ENCODE measurements at places on chromosomes 13 and 19.

GRCh38 chr19:13118424-13119193 lies 545 bp downstream of the NACC1 start:
- no peak for DNase-seq

DNA sequence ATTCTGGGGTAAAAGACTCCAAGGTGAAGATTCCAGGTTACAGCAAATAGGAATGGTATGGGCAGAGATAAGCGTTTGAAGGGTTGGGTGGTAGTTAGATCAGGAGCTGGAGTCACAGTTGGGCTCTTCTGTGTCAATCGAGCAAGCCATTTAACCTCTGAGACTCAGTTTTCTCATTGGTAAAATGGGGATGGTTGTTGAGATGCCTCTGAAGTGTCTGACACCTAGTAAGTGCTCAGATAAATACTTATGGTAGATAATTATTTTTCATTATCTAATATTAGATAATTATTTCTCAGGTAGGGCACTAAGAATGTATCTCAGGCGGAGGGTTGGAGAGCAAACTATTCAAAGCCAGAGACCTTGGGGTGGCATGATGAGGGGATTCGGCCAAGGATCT lies 7.8 kb downstream of the LTBP4 start:
- DNase-seq: no peak

- no peak for DNase-seq
Measured at GRCh38 chr13:95937714-95938320, 115.4 kb downstream of the UGGT2 start.

GRCh38 chr13:48818495-48819356 lies 157.0 kb upstream of the FNDC3A start:
- no peak for DNase-seq

- no peak for DNase-seq
Measured at GRCh38 chr19:44718441-44719261, 19.7 kb downstream of the CEACAM16 start.

DNA sequence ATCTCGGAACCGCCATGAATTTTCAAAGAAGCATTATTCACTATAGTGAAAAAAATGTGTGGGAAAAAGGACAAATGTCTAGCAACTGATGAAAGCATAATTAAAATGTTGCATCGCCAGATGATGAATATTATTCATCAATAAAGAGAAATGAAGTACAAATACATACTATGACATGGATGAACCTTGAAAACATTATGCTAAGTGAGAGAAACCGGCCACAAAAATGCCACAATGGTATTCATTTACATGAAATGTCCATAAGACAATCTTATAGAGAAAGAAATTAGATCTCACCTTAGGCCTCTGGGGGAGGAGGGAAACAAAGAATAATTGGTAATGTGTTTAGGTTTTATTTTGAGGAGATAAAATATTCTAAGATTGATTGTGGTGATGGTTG lies 645.0 kb downstream of the EFNB2 start:
- DNase-seq: no peak

GRCh38 chr13:38577048-38577447 lies 109.8 kb upstream of the FREM2 start:
- no peak for DNase-seq

- no peak for DNase-seq
Measured at GRCh38 chr19:7215176-7215575, 79.0 kb downstream of the INSR start.

DNA sequence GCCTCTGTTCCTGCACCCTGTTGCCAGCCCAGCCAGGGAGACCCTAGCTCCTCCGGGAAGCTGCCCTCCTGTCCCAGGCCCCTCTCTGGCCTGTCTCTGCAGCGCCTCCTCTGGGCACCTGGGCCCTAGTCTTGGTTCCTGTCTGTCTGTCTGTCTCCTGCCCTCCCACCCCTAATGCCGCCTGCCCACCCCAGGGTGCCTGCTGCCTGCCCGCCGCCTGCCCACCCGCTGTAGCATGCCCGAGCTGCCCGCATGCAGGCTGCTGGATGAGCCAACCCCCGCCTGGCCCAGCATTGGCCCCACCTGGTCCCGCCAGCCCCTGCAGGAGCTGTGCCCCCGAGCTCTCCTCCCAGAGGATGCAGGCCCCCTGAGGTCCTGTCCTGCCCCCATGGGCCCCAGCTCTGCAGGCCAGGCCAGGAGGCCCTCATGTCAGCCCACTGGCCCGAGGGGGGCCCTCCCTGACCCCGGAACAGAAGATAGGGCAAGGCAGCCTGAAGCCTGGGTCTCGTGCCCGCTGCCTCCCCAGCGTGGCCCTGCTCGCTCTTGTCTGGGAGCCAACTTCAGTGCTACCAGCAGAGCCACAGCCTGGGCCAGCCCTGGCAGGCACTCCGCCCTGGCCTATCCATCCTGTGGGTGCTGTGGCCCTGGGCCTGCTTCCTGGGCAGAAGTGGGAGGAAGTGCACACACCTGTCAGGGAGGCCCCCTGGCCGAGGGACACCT lies 5.2 kb downstream of the MAP2K7 start:
- DNase-seq: no peak

DNA sequence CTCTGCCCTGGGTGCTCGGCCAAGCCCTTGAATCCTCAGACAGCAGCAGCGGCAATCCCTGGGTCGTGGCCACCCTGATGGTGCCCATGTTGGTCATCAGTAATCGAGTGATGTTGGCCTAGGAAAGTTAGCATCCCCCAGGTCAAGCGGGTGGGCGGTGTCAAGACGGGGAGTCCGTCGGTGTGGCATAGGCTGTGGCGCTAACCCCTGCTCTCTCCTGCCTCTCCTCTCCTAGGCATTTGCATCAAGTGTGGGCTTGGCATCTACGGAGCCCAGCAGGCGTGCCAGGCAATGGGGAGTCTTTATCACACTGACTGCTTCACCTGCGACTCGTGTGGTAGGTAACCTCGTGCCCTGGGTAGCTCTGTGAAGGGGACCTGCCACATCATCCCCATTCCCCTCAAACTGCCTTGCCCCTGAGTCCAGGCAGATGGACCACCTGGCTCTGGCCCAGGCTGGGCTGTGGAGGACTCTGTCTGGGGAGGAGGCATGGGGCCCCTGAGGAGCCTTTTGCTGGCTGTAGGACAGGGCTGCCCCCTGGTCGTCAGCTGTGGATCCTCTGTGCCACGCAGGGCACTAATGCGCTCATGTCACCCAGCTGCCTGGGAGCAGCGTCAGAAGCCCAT lies 8.7 kb downstream of the WTIP start:
- DNase-seq: no peak

GRCh38 chr19:40219721-40220276 lies 1.6 kb upstream of the TTC9B start:
- DNase-seq: no peak

DNA sequence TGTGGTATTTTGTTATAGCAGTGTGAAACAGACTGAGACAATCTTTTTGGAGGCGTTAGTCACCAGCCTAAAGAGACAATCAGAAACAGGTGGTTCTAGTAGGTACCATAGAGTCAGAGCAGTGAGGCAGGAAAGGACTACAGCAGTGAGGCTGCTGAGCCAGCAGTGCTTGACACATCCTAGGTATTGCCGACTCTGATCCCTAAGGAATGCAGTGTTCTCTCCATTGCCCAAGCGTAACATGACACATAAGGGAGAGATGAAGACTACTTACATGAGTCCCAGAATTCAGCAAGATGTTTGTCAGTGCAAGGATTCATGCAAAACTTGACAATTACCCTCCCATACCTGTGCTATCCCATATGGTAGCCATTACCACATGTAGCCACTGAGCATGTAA lies 62.4 kb upstream of the XPO4 start:
- no peak for DNase-seq

GRCh38 chr13:87172166-87172835 lies 498.9 kb upstream of the SLITRK5 start:
- DNase-seq: no peak

DNA sequence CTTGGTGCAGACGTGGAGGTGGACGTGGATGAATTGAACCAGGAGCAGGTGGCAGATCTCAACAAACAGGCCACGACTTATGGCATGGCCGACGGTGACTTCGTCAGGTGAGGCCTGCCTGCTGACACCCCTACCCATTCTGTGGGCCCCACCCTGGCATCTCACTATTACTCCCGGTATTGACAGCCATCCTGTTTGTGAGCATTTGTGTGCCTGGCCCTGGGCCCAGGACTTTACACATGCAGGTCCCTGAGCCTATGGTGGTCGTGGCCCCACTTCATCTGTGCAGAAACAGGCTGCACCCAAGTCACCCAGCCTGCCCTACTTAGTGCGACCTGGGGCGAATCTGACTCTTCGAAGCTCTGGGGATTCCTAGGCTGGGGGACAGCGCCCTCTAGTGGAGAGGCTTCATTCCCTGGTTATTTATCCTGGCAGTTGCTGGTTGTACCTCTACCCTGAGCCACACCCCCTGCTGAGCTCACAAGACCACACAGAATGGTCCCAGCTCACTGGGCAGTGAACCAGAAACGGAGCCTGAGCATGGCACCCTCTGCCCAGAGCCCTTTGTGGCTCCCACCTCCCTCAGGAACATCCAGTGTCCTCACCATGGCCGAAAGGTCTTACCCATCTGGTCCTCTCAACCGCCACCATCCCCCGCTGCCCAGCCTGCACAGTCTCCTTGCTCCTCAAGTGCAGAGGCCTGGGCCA lies 16.9 kb downstream of the ZNF296 start:
- DNase-seq: peak; percentile 74

DNA sequence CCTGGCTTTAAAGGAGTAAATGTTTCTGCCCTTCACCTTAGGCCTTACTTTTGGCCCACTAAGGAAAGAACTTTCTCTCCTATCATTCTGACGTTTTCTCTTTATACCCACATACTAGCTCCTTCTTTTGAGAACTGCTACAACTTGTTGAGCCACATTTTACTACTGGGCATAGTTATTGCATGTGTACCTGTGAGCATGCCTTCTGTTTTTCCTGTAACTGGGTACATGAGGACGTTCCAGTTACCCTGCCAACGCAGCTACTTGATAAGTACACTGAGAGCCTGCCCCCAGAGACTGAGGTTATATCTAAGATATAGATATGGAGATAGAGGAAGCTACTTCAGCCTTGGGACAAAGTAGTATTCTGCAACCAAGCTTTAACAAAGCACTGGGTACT lies 3.5 kb downstream of the CCDC169 start:
- DNase-seq: no peak

DNA sequence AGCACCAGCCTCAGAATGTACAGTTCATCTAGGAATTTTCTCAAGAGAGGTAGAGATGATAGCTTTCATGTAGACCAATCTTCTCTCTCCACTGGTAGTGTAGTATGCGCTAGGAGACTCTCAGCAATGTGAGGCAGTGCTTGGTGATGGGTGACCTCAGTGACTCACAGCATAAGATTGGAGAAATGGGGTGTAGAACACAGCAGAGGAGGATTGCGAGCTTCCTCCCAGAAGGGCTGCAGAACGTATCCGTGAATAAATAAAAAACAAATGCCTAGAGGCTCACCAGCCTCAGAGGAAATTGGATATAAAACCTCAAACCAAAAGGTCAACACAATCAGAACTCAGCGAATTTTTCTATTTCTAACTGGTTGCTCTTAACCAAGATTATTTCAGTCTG lies 182.9 kb upstream of the RXFP2 start:
- DNase-seq: no peak

GRCh38 chr13:51067210-51067701 lies 43.8 kb downstream of the C13orf42 start:
- no peak for DNase-seq

- DNase-seq: no peak
Measured at GRCh38 chr19:55643887-55644176, 383 bp downstream of the ZNF581 start.

- no peak for DNase-seq
Measured at GRCh38 chr19:46017874-46018675, 4.8 kb downstream of the PGLYRP1 start.

- DNase-seq: no peak
Measured at GRCh38 chr13:31394506-31394905, 194.7 kb downstream of the B3GLCT start.

DNA sequence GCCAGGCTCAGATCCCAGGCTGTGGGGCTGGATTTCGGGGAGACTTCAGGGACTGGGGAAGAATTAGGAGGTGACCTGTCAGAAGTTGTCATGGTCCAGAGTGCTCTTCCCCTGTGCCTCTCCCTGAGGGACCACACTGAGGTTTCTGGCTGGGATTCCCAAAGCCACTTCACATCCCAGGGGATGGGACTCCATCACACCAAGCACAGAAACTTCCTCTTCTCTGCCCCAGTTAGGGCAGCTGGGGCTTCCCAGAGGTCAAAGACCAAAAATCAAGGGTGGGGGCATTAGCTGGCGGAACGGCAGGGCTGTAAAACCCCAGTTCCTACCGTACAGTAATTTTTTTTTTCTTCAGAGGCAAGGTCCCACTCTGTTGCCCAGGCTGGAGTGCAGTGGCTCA lies 7.4 kb downstream of the FCER2 start:
- no peak for DNase-seq

DNA sequence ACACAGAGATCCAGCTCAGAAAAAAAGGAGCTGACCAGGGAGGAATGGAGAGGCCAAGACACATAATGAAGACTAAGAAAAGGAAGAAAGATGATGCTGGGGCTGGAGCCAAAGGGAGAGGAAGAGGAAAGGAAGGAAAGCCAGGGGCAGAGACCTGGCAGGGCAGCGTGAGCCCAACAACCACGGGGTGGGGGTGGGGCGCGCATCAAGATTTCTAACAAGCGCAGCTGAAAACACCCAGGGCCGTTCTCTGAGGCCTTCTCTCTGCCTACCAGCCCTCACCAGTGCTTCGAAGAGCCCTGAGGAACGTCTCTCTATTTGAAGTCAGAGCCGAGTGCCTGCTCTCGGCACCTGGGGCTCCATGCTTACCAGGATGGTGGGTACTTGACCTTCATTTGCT lies 23.6 kb upstream of the POU2F2 start:
- no peak for DNase-seq

DNA sequence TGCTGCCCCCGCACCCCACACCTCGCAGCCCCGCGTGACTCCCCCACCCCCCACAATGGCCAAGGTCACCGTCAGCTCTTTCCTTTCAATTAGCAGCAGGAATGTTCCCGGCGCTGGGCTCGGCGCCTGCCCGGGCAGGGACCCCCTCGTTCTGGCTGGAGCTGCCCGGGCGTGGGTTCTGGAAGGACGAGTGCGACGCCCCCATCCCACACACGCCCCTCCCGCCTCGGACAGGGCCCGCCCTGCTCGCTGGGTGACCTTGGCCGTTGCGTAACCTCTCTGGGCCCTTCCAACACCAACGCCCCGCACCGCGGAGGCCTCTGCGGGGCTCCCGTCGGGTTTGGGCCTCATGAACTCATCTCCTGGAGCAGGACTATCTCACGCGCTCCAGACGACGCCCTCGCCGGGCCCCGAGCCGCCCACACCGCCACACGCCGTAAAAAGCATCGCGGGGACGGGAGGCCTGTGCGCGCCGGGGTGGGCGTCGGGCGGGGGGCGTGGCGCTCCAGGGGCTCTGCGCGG lies 10.3 kb downstream of the PALM start:
- DNase-seq: no peak

Data from activated CD8-positive, alpha-beta memory T cell treated with anti-CD3 and anti-CD28 coated beads for 48 hours (primary cell).